ENCODE measurements at places on chromosomes 1 and 21. TPM values are rescaled to one million over a fixed set of nuclear protein-coding genes. Genes with fewer than 3 reads are reported as not detected.

Gene HHIPL2
- total RNA-seq = 0.97 TPM

Gene CHIT1
- 0.13 TPM for total RNA-seq

Gene CHIA
- not detected for total RNA-seq

Gene PODN
- total RNA-seq = 4.6 TPM

Gene KCNC4
- 5.4 TPM for total RNA-seq

Gene RAP1A
- total RNA-seq = 29.2 TPM

DNA sequence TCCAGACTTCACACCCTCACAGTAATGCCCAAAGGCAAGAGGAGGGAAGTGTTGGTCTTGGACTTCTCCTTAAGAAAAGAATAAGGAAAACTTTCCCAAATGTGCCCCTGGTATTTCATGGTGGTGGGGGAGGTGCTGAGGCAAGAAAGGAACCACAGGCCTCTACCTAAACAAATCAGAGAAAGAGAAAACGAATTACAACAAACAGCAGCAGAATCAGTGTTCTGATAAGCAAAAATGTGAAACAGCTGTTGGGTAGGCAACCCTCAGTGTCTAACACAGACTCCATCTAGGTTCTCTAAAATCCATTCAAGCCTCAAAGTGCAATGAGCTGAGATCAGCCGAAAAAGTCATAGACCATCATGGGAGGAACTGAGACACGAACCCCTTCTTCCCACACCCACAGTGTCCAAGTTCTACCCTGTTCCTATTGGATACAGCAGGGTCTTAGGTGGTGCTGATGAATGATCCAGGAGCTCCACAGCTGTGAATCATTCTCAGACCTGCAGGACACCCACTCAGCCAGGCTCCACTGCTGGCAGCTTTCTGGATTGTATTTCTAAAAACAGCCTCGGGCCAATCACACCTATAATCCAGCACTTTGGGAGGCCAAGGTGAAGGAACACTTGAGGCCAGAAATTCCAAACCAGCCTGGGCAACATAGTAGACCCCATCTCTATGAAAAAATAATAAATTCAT is 149.1 kb downstream of the PLPP3 start:
- H3K27ac ChIP-seq = peak overlapping the region; percentile 52
- DNase-seq = no peak
- H3K4me1 ChIP-seq = peaks cover 38% of the 10 kb centered on the region
- no peaks in the 10 kb centered on the region for H3K36me3 ChIP-seq

DNA sequence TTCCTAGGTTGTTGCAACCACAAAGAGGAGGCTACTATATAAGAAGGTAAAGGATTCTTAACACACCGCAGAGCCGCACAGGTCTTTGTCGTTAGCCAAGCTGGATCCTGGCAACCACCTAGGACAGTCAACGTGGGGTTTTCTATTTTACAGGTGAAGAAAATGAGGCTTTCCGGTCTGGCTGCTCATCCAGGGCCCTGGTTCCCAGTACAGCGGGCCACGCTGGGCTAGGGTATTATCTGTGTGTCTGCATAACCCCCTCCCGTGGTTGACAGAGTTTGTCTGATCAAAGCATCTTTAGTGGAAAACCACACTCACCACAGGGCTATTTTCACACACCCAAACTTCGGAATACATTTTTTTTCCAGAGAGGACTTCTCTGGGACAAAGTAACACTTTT is 39.0 kb upstream of the PDE9A start:
- peaks cover 5% of the 10 kb centered on the region for H3K4me1 ChIP-seq
- no peak overlapping the region for H3K4me3 ChIP-seq
- no peak for DNase-seq
- no peak overlapping the region for H3K27ac ChIP-seq
- peaks cover 16% of the 10 kb centered on the region for H3K27me3 ChIP-seq

GRCh38 chr1:198167436-198167934 is 10.7 kb downstream of the NEK7 start:
- no peak for DNase-seq
- no peaks in the 10 kb centered on the region for H3K27me3 ChIP-seq
- H3K4me3 ChIP-seq = no peak overlapping the region
- H3K4me1 ChIP-seq = peaks cover 51% of the 10 kb centered on the region
- H3K27ac ChIP-seq = peak overlapping the region; percentile 59

DNA sequence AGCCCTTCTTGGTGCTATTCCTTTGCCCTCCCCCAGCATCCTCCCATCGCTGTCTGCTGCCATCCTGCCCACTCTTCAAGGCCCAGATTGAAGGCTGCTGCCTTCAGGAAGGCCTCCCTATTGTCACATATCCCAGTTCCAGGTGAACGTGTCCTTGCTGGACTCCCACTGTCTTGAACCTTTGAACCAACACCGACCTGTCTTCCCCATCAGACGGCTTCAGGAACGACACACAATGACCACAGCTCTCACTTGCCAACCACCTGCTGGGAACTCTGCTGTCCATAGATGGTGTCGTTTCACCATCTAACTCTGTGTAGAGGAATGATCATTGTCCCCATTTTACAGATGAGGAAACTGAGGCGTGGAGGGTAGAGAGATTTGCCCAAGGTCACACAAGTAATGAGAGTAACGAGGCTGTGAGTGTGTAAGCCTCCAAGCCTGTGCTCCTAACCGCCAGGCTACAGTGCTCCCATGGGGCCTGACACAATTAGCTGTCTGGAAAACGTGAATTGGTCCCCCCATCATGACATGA is 9.9 kb upstream of the PLEKHG5 start:
- H3K27ac ChIP-seq = no peak overlapping the region
- H3K36me3 ChIP-seq = no peaks in the 10 kb centered on the region
- no peaks in the 10 kb centered on the region for H3K27me3 ChIP-seq
- no peak overlapping the region for H3K4me3 ChIP-seq
- DNase-seq = no peak

GRCh38 chr1:184941410-184941733 is 32.9 kb downstream of the NIBAN1 start:
- no peaks in the 10 kb centered on the region for H3K27me3 ChIP-seq
- H3K4me1 ChIP-seq = peaks cover 9% of the 10 kb centered on the region
- no peak overlapping the region for H3K4me3 ChIP-seq

DNA sequence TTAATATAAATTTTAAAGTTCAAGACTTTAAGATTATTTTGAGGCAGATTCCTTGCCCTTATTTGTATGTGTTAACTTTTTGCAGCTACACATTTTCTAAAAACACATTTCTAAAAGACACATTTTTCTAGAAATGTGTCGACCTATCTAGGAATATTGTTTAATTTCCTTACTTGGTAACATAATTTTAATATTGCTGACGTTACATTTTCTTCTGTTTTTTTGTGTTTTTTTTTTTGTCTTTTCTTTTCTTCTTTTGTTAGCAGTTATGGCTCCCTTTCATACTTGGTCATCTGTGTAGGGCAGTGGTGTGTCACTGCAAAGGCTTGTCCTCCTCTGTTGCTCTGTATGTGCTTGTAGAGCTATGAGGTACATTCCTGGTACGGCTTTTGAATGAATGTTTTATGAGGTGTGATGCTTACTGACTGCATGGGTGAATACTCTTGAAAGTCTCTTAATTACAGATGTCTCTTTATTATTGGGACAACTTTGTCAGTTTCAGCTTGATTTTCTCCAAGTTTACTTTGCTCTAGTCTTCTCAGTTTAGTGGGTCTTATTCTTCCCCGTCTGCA is 30.1 kb downstream of the LRRC8D start:
- no peak overlapping the region for H3K27ac ChIP-seq
- H3K27me3 ChIP-seq = no peaks in the 10 kb centered on the region
- no peaks in the 10 kb centered on the region for H3K4me1 ChIP-seq
- H3K36me3 ChIP-seq = peaks cover 5% of the 10 kb centered on the region

- no peaks in the 10 kb centered on the region for H3K36me3 ChIP-seq
- DNase-seq = no peak
- H3K27me3 ChIP-seq = no peaks in the 10 kb centered on the region
These were observed 199.6 kb downstream of the LTN1 start for GRCh38 chr21:28793043-28793442.

- H3K36me3 ChIP-seq = no peaks in the 10 kb centered on the region
- no peak overlapping the region for H3K27ac ChIP-seq
- peaks cover 4% of the 10 kb centered on the region for H3K4me1 ChIP-seq
- no peaks in the 10 kb centered on the region for H3K27me3 ChIP-seq
- no peak overlapping the region for H3K4me3 ChIP-seq
These were observed 7.3 kb downstream of the RNU5D-1 start for GRCh38 chr1:44723496-44724295.

DNA sequence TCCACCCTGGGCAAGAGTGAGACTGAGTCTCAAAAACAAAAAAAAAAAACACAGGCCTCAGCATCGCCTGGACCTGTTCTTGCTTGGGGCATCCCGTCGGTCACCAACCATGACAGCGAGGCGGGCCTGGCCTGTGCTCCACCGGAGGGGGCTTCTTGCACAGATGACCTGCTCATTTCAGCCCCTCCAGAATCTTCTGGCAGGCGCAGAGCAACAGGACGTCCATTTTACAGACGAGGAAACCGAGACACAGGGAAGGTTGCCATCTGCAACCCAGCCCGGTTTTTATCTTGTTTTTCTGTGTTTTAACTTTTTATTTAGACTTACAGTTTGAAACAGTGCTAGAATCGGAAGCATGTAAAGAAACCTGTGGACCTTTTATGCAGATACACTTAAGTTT is 918 bp downstream of the CSTB start:
- H3K4me1 ChIP-seq = peaks cover 10% of the 10 kb centered on the region
- peaks cover 9% of the 10 kb centered on the region for H3K36me3 ChIP-seq
- no peak for DNase-seq
- no peaks in the 10 kb centered on the region for H3K27me3 ChIP-seq
- peak overlapping the region; percentile 83 for H3K4me3 ChIP-seq

DNA sequence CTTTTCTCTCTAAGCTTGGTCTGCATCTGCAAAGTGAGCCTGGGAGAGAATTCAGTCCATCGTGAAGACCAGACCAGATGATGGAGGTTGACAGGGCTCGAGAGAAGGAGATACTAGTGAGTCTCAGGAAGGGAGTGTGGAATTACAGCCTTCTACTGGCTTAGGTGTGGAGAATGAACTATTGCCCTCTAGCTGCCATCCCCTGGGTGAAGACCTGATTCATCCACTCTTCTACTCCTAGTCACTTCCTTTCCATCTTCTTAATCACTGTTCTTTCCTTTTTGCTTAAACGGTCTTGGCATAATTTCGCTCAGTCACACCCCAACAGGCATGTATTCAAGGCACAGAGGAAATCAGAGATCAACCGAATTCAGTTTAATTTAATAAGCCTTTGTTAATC is 34.0 kb upstream of the HSD17B7 start:
- H3K27ac ChIP-seq = no peak overlapping the region
- H3K4me1 ChIP-seq = no peaks in the 10 kb centered on the region
- H3K4me3 ChIP-seq = no peak overlapping the region
- H3K36me3 ChIP-seq = peaks cover 22% of the 10 kb centered on the region

DNA sequence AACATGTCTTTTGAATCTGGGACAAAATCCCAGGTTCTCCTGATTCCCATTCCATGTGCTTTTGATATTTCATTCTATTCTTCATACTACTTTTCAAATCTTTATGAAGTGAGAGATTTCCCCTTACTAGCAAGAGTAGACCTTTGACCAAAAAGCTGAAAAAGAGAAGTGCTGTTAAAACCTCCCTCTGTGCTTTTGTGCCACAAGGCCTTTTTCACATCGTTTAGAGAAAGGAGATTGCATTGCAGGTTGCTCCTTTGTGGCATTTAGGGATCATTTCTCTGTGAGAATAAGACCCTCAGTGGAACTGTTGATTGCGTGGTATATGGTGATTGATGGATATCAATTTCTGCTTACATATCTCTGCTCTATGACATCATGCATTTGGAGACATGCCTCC is 148.8 kb downstream of the TGFB2 start:
- no peaks in the 10 kb centered on the region for H3K27me3 ChIP-seq
- H3K4me3 ChIP-seq = no peak overlapping the region
- no peak overlapping the region for H3K27ac ChIP-seq
- no peak for DNase-seq

Data from mesothelial cell of epicardium (in vitro differentiated cells).